ENCODE measurements at places on chromosomes 2 and 18. TPM values are rescaled to one million over a fixed set of nuclear protein-coding genes. Genes with fewer than 3 reads are reported as not detected.
A peak's percentile ranks its signal among the peaks of the same experiment; 100 is the strongest.

The SLC38A11 gene
- not detected for total RNA-seq

The TLX2 gene
- 0.07 TPM for total RNA-seq

The ZNF396 gene
- total RNA-seq: 0.10 TPM

The ARHGAP25 gene
- total RNA-seq: not detected

- DNase-seq: no peak
Observed at GRCh38 chr2:169265591-169265990, 96.7 kb downstream of the LRP2 start.

The PRKAG3 gene
- not detected for total RNA-seq

GRCh38 chr2:222298311-222299150 is at the start of gene PAX3:
Gene PAX3, minus strand, starts transcription at chr2:222298998. Its CDS starts 383 bp downstream, at chr2:222298615.
- DNase-seq: peak; percentile 93

GRCh38 chr2:240574386-240575100 is 6.3 kb downstream of the RNPEPL1 start:
- no peak for DNase-seq

DNA sequence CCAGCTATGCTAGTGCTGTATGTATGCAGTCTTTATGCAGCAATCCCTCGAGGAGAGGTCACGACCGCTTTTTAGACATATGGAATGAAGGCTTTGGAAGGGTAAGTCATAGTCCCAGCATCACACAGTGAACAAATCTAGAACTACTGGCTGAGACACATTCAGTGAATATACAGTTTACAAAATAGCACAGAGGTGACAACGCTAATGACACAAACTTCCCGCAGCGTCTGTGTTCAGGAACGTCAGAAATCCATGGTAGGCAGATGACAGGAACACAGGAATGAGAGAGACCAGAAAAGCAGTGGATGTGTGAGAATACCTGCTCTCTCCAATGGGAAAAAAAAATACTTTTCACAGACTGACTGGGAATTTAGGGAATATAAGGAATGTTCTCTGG is 29.6 kb downstream of the CABYR start:
- DNase-seq: no peak

DNA sequence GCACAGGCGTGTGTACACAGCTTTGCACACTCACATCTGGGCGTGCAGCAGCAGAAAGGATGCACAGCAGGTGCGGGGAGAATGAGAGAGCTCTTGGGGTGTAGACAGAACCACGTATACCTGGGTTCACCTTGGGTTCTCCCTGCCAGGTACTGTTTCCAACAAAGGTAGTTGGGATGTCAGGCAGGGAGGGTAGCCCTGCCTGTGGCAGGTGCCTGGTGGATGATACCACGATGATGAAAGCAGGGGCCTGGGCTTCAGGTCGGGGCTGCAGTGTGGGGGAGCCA is 6.5 kb upstream of the ARID5A start:
- no peak for DNase-seq

GRCh38 chr18:41526054-41526453 is 429.0 kb upstream of the PIK3C3 start:
- DNase-seq: no peak

DNA sequence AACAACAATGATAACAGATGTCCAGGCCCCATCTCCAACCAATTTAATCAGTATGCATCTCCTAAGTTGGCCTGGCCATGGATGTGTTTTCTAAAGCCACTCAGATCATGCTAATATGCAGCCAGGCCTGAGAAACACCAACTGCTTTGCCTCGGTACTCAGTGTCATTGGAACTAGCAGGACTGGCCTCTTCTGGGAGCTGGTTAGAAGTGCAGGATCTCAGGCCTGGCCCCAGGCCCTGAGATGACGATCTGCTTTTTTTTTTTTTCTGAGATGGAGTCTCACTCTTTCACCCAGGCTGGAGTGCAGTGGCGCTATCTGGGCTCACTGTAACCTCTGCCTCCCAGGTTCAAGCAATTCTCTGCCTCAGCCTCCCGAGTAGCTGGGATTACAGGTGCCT is 69.1 kb downstream of the IRS1 start:
- DNase-seq: no peak

The CHPF gene
- 40.4 TPM for total RNA-seq

DNA sequence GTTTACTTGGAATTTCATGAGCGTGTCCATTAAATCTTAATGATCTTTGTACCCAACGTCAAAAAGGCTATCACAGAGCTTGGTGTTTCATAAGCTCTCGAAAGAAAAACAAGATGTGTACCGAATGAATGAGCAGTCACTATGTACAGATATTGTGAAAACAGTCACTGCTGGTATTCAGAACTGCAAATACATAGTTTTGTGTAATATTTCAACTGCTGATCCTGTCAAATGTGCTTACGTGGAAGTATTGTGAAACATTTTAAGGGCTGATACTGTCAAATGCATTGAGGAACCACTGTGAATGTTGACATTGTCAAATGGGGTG is 184.2 kb upstream of the KLHL29 start:
- DNase-seq: no peak

DNA sequence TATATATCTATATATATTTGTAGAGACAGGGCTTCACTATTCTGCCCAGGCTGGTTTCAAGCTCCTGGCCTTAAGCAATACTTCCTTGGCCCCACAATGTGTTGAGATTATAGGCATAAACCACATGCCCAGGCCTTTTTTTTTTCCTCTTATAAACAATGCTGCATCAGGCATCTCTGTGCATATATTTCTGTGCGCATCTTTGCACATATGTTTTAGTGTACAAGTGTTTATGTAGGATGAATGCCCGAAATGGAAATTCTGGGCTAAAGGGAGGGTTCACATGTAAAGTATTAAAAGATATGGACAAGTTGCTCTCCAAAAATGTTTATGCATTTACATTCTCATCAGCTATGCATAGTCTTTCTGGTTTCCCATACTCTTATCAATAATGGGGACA is 183.2 kb upstream of the SPRED2 start:
- DNase-seq: no peak

The UGT1A5 gene
- total RNA-seq: not detected

DNA sequence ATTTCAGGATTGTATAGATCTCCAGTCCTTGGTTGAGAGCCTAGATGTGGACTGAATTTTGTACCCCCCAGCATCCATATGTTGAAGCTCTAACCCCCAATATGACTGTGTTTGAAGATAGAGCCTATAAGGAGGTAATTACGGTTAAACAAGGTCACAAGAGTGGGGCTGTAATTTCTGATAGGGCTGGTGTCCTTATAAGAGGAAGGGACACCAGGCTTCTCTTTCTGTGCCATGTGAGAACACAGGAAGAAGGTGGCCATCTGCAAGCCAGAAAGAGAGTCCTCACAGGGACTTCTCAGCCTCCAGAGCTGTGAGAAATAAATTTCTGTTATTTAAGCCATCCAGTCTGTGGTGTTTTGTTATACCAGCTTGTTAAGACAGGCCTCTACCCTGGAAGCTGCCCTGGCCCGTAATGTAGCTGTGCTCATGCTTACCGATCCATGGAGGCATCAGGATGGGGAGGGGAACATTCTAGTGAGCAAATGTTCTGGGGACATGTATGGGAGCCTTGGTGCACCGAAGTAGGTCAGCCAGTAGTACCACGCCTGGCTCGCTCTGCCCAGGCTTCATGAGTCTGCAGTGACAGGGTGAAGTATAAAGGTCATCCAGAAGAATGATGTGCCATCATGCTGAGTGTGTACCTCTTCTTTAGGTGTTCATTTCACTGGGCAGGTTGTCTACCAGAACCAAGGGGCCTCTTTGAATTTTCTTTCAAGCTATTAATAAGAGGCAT is 16.1 kb downstream of the RASGRP3 start:
- DNase-seq: no peak

The AKAIN1 gene
- total RNA-seq: not detected

DNA sequence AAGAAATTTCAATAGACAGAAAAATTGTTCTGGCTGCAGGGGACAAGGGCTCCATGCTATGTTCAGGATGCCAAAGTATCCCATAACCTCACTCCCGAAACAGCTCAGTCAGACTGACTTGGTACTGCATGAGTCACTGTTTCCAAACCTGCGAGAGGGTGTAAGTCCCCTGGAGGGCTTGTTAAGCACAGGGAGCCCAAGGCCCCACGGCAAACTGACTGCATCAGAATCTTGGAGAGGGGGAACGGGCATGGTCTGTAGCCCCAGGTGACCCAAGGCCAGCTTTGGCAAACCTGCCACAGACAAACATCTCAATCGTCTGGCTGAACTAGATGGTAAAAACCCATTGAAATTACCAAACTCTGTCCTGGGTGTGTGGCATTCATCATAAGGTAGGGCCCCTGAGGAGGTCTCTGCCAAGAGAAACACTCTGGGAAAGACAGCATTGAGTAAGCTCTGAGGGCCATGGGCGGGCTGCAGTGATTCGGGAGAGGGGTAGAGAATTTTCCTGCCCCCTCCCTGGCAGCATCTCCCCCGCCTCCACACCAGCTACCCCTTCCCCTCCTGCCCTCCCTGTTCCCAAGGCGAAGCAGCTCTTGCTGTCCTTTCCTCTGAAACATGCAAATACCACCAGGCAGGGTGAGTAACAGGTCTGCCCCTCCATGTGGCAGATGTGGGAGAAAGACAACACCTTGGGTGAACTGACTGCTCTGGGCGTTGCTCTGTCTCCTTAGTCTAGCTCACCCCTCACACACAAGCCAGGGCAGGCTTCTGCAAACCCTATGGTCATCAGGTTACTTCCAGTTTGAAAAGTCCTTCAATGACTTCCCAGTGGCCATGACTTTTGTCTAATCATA is 274.7 kb upstream of the SIX2 start:
- DNase-seq: peak; percentile 83

DNA sequence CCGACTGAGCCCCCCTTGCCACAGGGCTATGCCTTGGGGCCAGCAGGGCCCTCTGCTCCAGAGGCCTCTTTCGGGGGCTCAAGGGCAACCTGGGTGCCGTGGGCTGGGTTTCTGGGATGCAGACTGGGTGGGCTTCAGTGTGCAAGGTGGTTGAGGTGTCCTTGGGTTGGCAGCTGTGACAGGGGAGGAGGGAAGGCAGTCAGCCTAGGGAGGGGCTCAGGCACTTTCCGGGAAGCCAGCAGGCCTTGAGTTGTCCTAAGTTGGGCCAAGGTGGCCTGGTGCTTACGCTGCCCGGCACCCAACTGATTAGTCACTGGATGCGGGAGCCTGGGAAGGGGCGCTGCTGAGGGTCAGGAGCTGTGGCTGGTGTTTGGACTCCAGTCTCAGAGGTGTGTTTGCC is 199.5 kb downstream of the TWIST2 start:
- DNase-seq: no peak

GRCh38 chr18:68803356-68803755 is 5.5 kb downstream of the CCDC102B start:
- peak; percentile 62 for DNase-seq

GRCh38 chr2:233449081-233449901 is 95.0 kb downstream of the DGKD start:
- DNase-seq: no peak

The CTAGE1 gene
- total RNA-seq: not detected

GRCh38 chr18:11888726-11889125 is 19.4 kb downstream of the MPPE1 start:
- no peak for DNase-seq

- no peak for DNase-seq
Observed at GRCh38 chr2:205792908-205793307, 110.6 kb downstream of the NRP2 start.

The SRD5A2 gene
- not detected for total RNA-seq

DNA sequence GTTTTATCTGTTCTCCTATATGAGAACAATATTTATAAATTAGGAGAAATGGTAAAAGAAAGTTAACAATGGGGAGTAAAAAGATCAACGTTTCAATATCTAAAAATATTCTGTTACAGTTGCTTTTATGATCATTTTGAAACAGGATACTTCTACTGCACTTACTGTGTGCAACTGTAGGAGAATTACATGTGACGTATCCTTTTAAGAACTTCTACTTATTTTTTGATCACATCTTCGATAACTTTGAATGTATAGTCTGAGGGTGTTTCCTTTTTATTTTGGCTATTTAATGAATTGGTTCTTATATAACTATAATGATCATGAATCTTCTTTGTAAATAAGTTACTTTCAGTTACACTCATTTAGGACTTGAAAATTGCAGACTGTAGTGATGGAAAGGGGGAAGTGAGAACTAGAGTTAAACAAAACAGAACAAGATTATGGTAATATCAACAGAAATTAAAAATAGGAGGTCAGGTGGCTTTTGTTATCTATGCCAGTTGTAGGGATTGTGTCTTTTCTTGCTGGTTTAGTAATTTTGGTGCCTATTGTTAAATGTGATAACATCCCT is 109.9 kb downstream of the MSTN start:
- no peak for DNase-seq

The FAM161A gene
- total RNA-seq: 7.2 TPM

GRCh38 chr2:101306410-101306809 is 2.1 kb downstream of the RNF149 start:
- DNase-seq: no peak

- no peak for DNase-seq
Observed at GRCh38 chr2:112893752-112894151, 17.2 kb upstream of the IL37 start.

- DNase-seq: no peak
Observed at GRCh38 chr2:31467426-31467825, 52.9 kb upstream of the XDH start.

GRCh38 chr2:19027626-19028025 is 330.8 kb downstream of the OSR1 start:
- DNase-seq: no peak

The RTP5 gene
- total RNA-seq: not detected

- DNase-seq: no peak
Observed at GRCh38 chr2:41709702-41710599, 337.9 kb upstream of the PKDCC start.

DNA sequence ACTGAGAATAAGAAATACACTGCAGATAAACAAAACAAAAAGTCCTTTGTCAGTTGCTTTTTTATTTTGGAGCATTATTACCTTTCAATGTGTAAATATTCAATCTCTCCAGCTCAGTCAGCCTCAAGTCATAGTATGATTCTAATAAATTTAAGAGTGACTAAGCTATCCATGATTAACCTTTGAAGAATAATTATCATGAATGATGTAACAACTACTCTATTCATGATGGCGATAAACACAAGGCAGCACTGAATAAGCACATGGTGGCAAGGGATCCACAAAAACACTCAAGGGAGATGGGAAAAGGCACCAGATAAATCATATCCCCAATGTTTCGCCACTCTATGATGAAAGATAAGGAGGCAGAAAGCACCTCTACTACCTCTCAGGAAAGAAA is 67.0 kb downstream of the MAP4K3 start:
- DNase-seq: no peak

The GAL3ST2 gene
- total RNA-seq: 1.7 TPM

GRCh38 chr2:10393640-10393982 is 54.5 kb downstream of the ODC1 start:
- DNase-seq: no peak

The NIFK gene
- 137 TPM for total RNA-seq

The PLCL1 gene
- not detected for total RNA-seq

The RBFA gene
- total RNA-seq: 35.0 TPM

The SPP2 gene
- not detected for total RNA-seq

The SERPINB11 gene
- not detected for total RNA-seq

DNA sequence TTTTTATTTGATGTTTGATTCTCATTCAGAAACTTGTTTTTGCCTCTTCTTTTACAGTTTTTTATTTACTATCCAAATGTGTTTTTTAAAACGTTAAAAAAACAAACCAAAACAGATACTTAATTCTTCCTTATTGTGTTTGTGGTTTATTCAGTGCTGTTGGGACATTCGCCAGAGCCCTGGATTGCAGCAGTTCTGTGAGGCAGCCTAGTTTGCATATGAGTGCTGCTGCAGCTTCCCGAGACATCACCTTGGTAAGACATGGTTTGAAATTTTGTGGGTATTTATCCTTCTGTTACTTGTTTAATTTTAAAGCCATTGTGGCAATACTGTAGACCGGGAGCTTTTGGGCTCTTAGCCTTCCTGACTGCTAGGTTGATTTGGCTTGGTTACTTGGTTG is 91.2 kb downstream of the MTA3 start:
- no peak for DNase-seq

The ERMN gene
- total RNA-seq: not detected

GRCh38 chr2:19687017-19687659 is 214.6 kb downstream of the TTC32 start:
- DNase-seq: no peak

The C1QL2 gene
- total RNA-seq: not detected
